ENCODE measurements at places on chromosomes 1 and 21.

DNA sequence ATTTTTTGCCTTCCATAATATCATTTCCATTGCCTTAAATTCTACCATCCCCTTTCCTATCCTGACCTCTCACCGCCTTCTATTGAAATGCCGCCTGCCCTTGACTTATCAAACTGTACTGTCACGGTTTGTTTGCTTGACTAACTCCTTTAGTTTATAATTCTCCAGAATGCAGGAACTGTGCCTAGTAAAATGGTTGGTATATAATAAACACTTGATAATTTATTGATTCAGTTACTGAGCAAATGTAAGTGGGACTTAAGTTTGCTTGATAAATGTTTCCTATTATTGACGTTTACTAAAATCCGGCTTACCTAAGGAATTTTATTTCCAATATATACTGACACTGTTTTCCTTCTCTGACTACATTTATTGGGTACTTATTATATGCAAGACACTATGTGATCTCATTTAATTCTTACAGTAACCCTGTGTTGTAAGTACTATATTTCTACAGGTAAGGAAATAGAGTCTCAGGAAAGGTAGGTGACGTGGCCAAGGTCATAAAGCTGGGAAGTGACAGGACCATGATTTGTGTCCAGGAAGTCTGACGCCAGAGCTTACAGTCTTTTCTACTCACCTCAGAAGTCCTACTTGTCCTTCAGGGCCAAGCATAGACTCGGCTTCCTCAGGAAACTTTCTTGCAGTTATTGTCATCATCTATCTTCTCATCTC, 35.7 kb downstream of the DPT start:
- no peak for DNase-seq

- no peak for DNase-seq
These were observed 61.1 kb upstream of the SERBP1 start for GRCh38 chr1:67491280-67491679.

- no peak for DNase-seq
These were observed 61.5 kb downstream of the EIF4G3 start for GRCh38 chr1:21115098-21115760.

DNA sequence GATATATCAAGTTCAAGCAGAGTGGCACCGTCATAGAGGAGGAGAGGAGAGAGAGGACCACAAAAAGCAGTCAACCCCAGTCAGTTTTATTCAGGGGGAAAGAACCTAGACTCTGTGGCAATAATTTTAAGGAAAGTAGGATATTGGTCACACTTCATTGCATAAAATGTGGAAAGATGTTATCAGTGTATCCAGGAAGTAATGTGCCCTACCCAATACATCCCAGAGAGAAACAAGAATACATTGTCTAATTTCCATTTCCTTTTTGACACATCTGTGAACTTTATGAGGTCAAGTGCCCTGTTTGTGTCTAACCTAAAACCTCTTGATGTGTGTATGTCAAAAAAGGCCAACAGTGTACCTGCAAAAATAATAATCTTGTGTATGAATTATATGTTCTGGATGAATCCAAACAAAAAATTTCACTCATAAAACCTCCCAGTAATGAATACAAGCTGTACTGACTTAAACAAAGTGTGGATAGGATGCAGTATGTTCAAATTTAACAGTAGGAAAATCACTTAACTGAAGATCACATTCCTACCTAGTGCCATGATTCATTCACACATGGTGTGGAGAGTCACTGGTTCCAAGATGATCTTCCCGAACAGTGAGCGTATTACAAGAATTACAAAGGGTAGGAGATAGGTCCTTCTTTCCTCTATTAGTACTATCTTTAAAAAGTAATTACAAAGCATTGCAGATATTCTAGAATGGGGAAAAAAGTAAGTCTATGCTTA, 712.1 kb upstream of the CXADR start:
- DNase-seq, result no peak

DNA sequence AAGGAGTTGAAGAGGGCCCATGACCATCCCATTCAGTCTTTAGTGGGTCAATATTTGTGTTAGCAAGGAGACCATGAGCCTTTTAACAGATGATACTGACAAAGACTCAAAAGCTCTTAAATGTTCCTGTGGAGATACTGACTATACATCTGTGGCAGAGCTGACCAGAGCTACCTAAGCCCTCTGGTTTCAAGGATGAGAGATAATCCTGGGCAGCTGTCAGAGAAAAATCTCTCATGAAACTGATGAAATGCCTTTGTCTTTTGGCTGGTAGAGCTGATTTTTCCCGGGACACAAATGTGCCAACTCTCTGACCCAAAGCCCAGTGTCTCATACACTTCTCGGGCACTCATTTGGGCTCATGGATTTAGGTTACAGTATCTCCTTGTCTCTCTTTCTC, 100.9 kb downstream of the XCL2 start:
- no peak for DNase-seq

DNA sequence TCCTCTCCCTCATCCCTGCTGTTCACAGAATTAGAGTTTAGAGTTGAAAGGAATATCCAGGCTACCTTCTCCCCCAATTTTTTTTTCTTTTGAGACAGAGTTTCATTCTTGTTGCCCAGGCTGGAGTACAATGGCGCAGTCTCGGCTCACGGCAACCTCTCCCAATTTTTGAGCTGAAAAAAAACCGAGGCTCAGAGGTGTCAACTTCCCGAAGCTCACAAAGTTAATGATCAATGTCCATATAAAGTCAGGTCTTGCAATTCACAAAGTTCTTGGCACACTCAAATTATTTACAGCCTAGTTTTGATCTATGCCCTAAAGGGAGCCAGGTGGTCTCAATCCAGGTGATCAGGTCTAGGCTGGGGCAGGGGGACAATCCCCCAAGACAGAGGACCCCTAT, 797 bp upstream of the LEFTY1 start:
- no peak for DNase-seq

GRCh38 chr1:224763126-224763775, 147.1 kb downstream of the CNIH3 start:
- no peak for DNase-seq

- peak; percentile 57 for DNase-seq
These were observed 748 bp downstream of the PPP1R15B start for GRCh38 chr1:204410688-204411450.

DNA sequence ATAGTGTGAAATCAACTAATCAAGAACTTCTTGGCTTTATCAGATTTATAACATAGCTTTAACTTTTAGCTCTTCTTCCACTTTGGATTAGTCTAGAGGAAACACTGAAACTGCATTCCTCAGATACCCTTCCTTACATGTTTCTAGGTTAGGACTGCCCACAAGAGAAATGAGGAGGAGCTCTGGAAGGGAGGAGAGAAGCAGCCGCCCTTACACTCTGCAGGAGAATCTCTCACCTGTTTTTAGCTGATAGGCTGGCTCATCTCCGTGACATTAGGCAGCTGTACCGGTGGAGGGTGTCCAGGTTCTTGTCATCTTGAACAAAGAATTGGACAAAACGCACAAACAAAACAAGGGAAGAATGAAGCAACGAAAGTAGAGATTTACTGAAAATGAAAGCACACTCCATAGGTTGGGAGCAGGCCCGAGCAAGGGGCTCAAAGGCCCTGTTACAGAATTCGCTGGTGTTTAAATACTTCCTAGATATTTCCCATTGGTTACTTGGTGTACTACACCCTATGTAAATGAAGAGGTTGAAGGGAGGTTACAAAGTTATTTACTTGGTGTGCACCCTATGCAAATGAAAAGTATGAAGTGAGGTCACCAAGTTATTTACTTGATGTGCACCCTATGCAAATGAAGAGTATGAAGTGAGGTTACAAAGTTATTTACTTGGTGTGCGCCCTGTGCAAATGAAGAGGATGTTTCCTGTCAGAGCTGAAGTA, 524.9 kb upstream of the CHRM3 start:
- peak; percentile 4 for DNase-seq

DNA sequence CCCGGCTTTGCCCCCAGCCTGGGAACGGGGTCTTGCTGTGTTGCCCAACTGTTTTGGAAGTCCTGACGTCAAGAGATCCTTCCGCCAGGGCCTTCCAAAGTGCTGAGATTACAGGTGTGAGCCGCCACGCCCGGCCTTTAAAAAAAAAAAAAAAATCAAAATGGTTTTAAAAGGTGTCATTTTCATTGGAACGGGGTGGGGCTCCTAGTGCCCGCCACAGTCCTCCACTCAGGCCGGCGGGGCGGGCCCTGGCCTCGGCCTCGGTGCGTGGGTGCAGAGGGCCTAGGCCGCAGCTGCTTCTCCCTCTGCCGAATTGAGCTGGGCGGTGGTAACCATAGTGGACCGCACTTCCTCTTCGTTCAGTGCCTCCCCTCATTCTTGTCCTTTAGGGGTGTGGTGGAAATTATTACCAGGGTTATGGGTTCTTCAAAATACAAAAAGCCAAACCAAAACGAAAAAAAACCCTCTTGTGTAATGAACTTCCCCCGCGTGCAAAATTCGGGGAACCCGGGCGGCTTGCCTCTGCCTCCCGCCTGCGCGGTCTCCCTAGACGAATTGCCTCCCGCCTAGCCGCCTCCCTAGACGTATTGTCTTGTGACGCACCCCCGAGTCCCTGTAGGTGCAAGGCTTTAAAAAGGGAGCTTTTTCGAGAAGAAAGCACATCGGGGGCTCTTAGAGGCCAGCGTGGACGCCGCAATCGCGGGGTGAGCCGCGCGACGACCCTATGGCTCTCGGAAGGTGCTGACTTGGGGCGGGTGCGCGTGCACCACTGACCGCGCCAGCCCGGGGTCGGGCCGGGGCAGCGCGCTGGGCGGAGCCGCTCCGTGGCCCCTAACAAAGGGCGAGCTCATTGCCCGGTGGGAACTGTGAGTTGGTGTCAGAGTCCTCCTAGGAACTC, 10.5 kb upstream of the SPEN start:
- no peak for DNase-seq

DNA sequence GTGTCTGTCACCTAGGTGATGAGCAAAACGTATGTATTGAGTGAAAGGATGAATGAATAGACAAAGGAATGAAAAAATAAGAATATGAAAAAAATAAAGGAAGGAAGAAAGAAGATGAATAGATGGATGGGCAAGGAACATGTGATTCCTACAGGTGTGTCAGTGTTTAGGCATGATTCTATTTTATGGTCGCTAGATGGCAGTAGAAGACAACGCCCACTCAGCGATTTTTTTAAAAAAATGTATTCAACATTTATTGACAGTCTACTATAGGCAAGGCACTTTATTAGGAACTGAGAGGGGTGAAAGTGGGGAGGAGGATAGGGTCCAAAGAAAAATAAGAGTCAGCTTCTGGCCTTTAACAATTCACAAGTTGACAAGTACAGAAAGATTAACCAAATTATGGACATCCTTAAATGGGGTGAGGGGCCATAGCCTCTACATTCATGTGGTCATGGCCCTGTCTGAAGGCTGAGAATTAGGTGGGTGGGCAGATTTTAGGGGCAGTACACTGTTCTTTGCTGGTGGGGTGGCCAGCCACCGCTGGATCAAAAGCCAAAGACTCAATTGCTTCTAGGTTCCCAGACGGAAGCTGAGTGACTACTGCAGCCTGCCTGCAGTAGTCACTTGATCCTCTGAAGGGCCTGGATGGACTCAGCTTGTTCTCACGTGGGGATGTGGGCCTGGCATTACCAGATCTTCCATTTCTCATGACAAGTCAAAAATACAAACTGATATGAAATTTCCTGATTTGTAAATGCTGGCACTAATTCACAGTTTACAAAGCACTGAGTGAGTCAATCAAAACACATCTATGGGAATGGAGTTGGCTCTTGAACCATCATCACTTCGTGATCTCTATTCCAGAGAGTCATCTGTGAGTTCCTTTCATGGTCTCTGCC, 83.9 kb downstream of the FASLG start:
- peak; percentile 25 for DNase-seq

GRCh38 chr1:159821171-159821867, 5.4 kb upstream of the SLAMF8 start:
- no peak for DNase-seq

DNA sequence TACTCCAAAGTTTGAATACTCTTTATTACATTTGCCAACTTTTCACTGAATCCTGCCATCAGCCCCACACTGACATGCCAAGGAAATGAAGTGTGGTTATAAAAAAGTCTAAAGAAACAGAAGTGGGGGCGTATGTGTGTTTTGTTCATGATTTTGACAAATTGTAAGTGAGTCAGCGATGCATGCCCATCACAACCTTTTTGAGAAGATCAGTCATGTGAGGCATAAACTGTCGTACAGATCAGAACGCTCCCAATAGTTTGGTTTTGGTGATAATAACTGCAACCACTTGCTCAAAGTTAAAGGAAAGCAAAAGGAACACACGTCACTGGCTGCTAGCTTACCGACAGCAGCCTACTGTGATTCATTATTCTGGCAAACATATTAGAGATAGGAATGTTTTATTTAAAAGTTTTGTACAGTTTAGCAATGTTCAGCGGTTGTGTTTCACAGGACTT, 95.6 kb downstream of the RGS2 start:
- DNase-seq, result peak; percentile 54

DNA sequence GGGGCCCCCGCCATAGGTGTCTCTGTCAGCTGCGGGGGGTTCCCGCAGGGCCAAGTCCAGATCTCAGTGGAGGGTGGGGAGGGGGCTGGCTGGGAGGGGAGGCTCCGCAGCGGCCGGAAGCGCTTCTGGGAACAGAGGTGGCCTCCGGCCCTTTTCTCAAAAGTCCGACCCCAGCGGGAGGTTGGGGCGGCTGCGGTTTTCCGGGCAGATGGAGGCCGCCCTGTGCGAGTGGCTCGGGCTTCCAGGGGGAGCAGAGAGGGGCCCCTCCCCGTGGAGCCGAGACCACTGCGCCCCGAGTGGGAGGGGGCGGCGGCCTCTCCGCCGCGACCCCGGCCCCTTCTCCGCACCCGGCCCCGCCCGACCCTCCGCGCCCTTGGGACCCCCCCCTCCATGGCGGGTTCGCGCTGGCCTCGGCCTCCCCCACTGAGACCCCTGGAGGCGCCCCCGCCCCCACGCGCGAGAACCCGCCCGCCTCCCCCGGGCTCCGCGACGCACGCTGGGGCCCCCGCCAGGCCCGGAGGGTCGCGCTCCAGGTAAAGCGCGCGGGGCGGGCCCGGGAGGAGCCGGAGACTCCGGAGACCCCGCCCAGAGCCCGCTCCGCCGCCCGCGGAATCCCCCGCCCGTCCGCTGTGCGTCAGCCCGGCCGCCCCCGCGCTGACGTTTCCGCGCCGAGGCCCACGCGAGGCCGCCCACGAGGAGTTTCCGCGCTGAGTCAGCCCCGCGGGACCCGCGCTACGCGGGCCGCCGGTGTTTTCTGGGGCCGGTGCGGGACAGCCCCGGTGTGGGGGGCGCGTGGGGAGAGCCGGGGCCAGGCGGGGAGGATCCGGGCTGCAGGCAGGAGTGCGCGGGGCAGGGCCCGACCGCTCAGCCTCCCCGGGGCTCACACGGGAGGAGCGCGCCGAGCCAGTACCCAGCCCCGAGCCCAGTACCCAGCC, 5.2 kb downstream of the TNFRSF18 start:
- peak; percentile 56 for DNase-seq

DNA sequence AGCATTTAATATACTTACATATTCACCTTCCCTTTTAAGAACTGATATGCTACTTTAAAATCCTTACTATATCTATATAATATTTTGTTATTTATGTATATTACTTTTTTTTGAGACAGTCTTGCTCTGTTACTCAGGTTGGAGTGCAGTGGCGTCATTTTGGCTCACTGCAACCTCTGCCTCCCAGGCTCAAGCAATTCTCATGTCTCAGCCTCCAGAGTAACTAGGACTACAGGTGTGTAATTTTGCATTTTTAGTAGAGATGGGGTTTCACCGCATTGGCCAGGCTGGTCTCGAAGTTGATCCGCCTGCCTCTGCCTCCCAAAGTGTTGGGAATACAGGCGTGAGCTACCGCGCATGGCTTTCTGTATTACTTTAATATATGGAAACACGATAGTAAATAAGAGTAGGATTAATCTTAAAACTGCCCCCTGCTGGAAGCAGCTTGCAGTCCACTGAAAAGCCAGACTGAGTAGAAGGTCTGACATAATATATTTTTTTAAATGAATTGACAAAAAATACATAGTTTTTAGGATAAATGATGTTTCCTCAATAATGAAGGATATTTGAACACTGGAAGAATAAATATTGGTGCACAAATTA, 24.4 kb downstream of the RCAN3 start:
- no peak for DNase-seq

Measured in Daoy (cell line).